ENCODE measurements at places on chromosomes 5 and 9.

GRCh38 chr5:14767735-14768507 lies 103.4 kb downstream of the OTULIN start:
- DNase-seq: peak; percentile 37

GRCh38 chr9:131875828-131876485 lies 136.1 kb upstream of the RAPGEF1 start:
- no peak for DNase-seq

DNA sequence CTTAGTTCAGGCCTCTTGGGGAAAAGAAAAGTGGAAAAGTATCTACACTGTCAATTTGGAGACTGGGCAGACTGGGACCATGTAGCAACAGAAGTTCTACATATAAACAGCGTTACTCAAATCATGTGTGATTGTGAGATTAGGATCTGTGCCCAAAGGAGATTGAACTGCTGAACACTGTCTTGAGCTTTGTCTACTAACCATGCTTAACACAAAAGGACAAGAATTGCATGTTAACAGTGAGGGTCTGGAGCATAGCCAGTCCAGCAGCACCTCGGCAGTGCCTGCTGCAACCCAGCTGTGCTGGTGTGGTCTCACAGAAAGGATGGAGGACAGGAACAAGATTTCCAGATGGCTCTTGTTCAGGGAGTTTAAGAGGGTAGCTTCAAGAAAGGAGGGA lies 5.7 kb downstream of the PAM start:
- DNase-seq: no peak

- DNase-seq: no peak
Observed at GRCh38 chr5:71782771-71783770, 64.0 kb downstream of the CARTPT start.

GRCh38 chr9:134144801-134145200 lies 8.9 kb downstream of the WDR5 start:
- DNase-seq: no peak

DNA sequence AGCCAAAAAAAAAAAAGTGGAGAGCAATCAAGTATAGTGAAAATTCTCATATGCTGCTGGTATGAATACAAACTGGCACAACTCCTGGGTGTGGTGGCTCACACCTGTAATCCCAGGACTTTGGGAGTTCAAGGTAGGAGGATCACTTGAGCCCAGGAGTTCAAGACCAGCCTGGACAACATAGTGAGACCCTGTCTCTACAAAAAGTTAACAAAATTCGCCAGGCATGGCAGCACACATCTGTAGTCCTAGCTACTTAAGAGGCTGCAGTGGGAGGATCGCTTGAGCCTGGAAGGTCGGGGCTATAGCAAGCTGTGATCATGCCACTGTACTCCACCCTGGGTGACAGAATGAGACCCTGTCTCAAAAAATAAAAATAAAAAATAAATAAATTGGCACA lies 51.7 kb downstream of the FNIP1 start:
- DNase-seq: no peak

- no peak for DNase-seq
Observed at GRCh38 chr5:102866237-102866600, 111.1 kb downstream of the PAM start.

- DNase-seq: no peak
Observed at GRCh38 chr9:38067859-38068681, 957 bp downstream of the SHB start.

- DNase-seq: no peak
Observed at GRCh38 chr9:97740848-97741821, 44.0 kb upstream of the XPA start.

GRCh38 chr9:72633966-72634365 lies 112.6 kb downstream of the TMC1 start:
- DNase-seq: peak; percentile 37

DNA sequence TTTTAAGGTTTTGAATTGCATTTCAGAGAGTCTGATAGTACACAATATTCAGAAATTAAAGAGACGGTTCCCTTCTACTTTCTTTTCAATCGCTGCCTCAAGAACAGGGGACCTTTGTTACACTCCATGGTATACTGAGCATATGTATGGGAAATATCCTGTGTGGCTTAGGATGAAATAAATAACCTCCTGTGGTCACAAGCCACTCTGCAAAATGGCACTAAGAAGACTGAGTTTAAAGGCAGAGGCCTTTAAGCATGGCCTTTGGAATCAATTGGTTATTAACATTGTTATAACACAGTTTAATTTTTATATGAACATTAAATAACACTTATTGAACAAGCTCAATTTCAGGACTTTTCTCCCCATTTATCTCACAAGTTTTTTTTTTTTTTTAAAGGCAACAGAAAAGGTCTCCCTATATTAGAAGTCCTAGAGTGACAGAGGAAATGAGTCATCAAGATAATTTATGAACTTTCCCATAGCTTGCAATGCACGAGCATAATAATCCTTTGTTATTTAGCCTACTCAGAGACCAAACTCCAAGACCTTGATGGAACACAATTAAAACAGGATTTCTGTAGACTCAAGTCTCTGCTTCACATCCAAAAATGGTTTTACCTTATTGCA lies 341.9 kb downstream of the TMEM167A start:
- no peak for DNase-seq

DNA sequence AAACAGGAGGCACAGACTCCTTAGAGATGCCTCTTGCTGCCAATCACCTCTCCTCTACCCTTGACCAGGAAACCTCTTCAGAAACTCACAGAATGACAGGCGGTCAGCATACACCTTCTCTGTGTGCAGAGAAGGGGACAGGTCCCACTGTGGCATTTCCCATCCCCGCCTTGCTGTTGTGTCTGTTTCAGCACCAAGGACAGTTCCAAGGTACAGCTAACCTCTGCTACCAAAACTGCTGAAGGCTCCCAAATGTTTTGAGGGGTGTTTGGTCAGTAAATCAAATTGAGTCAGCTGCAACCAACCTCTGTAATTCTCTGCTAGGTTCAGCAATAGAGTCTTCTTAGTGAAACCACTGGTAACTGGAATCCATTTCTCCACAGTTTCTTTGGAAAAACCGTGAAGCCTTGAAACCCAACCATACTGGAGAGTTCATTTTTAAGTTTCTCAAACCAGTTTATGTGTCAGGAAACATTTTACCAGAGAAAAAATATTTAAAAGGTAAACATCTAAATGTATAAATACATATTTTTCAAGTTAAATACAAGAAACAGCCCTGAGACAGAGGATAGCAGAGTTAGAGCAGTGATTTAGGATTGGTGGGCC lies 122.0 kb downstream of the DRD1 start:
- DNase-seq: no peak

DNA sequence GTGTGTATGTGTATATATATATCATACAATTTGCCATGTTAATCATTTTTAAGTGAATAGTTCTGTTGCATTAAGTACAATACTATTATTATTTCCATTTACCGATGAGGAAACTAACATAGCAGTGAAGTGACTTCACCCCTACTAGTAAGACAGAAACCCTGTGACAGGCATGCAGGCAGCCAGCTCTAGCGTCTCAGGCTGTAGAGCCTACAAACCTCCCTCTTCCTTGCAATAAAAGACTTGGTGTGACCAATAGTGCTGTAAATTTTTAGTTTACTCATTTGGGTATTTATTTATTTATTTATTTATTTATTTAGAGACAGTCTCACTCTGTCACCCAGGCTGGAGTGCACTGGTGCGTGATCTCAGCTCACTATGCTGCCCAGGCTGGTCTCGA lies 24.7 kb downstream of the FNBP1 start:
- no peak for DNase-seq

- DNase-seq: no peak
Observed at GRCh38 chr5:22432905-22433304, 420.2 kb downstream of the CDH12 start.

- no peak for DNase-seq
Observed at GRCh38 chr5:172496671-172497371, 42.5 kb upstream of the SH3PXD2B start.

GRCh38 chr5:142537938-142538337 lies 148.0 kb downstream of the FGF1 start:
- no peak for DNase-seq

DNA sequence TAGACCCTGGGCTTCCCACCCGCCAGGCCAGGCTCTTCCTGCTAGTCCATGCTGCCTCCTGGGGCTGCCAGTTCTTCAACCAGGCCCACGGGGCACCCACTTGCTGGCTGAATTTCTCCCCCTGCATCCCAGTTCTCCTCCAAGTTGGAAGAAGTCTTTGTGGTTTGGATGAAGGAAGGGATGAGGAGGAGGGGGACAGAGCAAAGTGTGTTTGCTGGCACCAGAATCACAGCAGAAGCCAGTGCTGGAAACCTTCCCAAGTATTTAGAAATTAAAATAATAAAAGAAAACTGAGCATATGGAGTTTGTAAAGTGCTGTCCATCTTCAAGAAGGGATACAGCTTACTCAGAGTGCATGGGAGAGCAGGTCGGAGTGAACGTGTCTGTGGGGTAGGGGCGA lies 19.4 kb upstream of the UNC5A start:
- DNase-seq: no peak

DNA sequence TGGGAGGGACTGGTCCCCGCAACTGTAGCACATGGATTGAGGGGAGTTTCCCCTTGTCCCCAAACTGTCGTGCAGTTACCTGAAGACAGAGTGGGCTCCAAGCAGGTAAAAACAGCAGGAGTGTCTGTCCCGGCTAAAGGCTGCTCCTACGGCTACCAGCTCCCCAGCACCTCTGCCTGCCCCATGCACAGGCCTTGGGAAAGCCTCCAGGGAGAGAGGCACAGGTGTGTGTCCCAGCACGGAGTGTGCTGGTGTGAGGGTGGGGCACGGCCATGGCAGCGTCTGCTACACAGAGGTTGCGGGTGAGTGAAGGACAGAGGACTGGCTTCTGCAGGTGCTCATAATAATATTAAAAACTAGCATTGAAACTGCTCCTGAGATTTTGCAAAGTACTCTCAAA lies 30.4 kb downstream of the STC2 start:
- DNase-seq: no peak

- DNase-seq: no peak
Observed at GRCh38 chr9:123960366-123960765, 30.4 kb upstream of the DENND1A start.

- no peak for DNase-seq
Observed at GRCh38 chr9:136122425-136123383, 4.0 kb upstream of the TMEM250 start.

DNA sequence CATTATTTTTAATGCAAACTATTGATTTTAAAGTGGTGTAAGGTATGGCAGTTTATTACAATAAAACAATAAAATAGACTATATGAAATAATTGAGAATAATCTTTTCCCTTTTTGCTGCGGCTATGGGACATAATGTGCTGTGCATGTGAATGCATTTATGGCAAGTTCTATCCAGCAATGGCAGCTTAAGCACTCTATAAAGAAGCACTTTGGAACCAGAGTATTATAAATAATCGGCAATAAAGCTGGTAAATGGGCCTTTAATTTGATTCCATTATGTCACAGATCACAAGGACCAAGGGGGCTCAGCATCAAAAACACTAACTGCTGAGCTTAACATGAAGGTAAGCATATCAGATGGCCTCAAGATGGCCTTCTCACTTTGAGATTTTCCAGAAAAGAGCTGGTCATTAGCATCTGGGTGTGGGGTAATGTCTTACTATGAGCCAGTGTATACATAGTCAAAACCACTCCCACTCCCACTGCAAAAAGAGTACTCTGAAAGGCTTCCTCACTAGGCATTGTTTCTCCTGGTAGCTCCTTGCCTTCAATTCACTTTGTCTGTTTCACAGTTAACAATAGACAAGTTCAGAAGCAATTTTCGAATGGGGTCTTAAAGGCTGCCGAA lies 97.1 kb upstream of the ASTN2 start:
- no peak for DNase-seq

DNA sequence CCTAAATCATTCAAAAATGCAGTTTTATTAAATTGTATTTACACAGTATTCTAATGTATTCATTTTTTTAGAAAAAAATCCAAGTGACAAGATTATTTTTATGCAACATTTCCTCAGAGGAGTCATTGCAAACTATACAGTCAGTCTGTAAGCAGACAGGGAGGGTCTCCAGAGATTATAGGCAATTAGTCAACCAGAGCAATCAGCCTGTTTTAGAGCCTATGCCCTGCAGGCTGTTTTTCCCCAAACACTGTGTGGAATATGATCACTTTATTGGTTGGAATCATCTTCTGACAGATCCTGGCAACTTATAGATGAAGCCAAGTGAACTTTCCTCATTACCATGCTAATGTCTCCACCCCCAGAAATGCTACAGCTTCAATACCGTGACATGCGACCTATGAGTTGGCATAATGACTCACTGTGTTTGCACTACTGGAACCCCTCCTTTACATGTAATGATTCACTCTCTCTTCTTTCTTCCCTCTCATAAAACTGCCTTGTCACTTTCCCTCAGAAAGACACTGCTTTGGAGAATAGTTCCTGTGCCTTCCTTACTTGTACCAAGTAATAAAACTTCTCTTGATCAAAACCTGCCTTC lies 577.7 kb upstream of the FTMT start:
- DNase-seq: peak; percentile 89

DNA sequence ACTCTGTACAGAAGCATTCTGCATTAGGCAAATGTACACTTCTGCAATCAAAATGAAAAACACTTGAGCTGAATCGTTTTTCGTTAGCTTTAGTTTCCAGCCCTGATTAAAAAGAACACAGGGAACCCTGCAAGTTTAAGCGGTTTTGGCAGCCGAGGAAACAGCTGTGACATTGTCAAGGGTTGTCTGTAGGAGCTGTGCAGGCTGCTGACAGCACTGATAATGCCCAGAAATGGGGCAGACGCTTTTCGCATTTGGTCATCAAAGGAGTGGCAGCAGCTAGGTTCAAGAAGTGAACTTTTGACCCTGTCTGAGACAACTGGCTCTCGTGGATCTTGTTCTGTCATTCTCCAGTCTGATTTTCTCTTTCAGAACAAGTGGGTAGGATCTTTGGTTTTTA lies 165.6 kb upstream of the CCDC152 start:
- no peak for DNase-seq

- DNase-seq: no peak
Observed at GRCh38 chr9:12415361-12415760, 277.8 kb upstream of the TYRP1 start.

- no peak for DNase-seq
Observed at GRCh38 chr5:1068895-1069719, 42.8 kb downstream of the SLC12A7 start.

DNA sequence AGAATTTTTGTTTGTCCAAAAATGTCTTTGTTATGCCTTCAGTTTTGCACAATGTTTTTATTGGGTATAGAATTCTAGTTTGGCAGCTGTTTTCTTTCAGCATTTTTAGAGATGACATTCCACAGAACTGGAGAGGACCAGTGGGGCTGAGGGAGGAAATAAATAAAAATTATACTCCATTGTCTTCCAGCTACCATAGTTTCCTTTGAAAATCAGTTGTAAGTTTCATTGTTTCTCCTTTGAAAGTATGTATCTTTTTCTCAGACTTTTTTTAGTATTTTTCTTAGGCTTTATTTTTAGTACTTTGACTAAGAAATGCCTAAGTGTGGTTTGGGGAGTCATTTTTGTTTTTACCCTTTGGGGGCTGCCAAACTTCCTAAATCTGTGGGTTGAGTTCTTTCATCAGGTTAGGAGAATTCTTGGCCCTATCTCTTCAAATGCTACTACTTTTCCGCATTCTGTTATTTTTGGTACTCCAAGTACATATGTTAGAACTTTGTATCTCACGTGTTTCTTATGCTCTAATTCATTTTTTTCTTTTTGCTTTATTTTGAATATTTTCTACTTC lies 15.2 kb upstream of the FBLL1 start:
- no peak for DNase-seq
